ENCODE measurements at places on chromosomes 16 and 17.

- no peak for DNase-seq
These were observed at the start of gene CLDN9 for GRCh38 chr16:3012828-3013420. TSS of gene CLDN9 (plus strand) at chr16:3012923. CDS start at chr16:3013363, 440 bp downstream.

DNA sequence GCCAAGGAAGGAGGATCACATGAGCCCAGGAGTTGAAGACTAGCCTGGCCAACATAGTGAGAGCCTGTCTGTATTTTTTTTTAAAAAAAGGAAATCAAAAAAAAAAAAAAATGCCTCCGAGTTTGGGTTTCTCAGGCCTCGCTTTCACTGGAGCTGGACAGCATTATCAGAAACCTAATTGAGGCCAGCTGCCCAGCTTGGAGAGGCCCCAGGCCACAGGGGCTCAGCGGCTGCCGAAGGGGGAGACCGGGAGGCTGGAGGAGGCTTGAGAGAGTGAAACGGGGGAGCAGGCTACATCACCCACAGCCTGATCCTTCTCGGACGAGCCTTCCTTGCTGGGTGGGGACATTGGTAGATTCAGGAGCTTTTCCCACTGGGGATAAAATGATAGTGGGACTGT lies 5.1 kb downstream of the TTYH2 start:
- DNase-seq: no peak

- no peak for DNase-seq
These were observed 5.7 kb upstream of the TCAP start for GRCh38 chr17:39659279-39660010.

- no peak for DNase-seq
These were observed 8.0 kb downstream of the TMC6 start for GRCh38 chr17:78120537-78120936.

DNA sequence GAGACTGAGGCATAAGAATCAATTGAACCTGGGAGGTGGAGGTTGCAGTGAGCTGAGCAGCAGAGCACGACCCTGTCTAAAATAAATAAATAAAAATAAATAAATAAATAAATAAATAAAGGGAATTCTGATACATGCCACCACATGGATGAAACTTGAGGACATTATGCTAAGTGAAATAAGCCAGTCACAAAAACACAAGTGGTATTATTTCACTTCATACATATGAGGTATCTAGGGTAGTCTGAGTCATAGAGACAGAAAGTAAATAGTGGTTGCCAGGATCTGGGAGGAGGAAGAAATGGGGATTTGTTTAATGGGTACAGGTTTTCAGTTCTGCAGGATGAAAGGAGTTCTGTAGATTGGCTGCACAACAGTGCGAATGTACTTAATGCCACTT lies 16.3 kb downstream of the PIPOX start:
- no peak for DNase-seq

- no peak for DNase-seq
These were observed 191.8 kb downstream of the PARN start for GRCh38 chr16:14438256-14438655.

DNA sequence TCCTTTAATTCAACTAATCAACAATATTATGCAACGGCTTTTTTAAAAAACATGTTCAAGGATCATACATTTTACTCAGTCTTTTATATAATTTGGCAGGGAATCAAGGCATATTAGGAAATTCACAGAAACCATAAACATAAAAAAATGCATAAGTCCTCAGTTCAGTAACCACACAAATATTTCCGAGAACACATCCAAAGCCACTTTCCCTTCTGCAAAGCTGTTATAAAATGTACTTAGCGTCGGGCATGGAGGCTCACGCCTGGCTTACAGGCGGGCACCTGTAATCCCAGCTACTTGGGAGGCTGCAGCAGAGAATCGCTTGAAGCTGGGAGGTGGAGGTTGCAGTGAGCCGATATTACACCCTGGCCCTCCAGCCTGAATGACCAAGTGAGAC lies 9.7 kb upstream of the ZC3H7A start:
- DNase-seq: no peak

- peak; percentile 37 for DNase-seq
These were observed at the start of gene HOXB13 for GRCh38 chr17:48728232-48729231. TSS of gene HOXB13 (minus strand) at chr17:48728750. CDS start at chr17:48728593, 157 bp downstream.

- no peak for DNase-seq
These were observed 300.2 kb upstream of the N4BP1 start for GRCh38 chr16:48910214-48910613.

DNA sequence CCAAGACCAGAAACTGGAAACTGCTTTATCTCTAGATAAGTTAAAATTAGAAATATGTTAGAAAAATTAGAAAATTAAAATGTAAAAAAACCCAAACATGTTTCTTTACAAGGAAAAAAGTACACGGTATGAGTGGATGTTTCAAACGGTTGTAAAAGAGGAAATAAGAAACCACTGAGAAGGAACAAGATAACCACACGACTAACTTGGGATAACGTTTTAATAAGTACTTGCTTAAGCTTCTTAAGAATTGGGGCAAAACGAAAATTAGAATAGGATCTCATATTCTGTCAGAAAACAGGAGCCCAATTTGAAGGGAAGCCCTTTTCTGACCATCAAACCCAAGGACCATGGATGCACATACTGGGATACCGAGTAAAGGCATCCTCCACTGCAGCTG lies 31.0 kb downstream of the MBTPS1 start:
- DNase-seq: no peak

- DNase-seq: no peak
These were observed 17.5 kb downstream of the TMEM132E start for GRCh38 chr17:34596920-34597319.

- peak; percentile 97 for DNase-seq
These were observed 10.2 kb downstream of the PIP4K2B start for GRCh38 chr17:38789185-38789584.

GRCh38 chr16:79868841-79869240 lies 268.3 kb upstream of the MAF start:
- no peak for DNase-seq

DNA sequence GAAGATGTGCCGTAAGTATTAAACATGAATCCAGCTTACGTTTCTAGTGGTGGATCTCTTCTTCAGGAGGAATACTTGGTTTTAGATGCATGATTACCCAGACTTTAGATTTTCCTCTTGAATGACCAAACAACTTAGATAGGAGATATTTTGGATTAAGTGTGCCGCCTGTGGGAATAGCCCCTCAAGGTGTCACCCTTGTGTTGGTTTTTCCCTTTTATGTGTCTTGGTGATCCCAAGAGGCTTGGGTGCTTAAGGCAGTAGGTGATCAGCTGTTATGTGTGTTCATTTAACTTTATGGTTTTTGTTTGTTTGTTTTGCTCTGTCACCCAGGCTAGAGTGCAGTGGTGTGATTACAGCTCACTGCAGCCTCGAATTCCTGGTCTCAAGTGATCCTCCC lies 115.1 kb downstream of the PPM1E start:
- no peak for DNase-seq

DNA sequence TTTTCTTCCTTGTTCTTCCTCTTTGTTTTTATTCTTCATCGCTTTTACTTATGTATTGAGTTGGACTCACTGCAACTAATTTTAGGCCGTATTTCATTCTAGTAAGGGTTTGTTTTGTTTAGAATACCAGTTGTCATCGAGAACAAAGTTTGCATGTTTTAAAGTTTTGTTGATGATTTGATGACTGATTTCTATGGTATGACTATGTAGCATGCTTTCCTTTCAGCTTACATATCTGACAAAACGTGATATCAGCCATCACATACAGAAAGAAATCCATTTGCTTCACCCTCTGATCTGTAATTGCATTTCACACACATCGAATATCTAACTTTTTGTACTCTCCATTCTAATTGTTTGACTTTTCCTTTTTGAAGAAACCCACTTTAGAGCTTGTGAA lies 4.0 kb downstream of the PRKCA start:
- DNase-seq: no peak

DNA sequence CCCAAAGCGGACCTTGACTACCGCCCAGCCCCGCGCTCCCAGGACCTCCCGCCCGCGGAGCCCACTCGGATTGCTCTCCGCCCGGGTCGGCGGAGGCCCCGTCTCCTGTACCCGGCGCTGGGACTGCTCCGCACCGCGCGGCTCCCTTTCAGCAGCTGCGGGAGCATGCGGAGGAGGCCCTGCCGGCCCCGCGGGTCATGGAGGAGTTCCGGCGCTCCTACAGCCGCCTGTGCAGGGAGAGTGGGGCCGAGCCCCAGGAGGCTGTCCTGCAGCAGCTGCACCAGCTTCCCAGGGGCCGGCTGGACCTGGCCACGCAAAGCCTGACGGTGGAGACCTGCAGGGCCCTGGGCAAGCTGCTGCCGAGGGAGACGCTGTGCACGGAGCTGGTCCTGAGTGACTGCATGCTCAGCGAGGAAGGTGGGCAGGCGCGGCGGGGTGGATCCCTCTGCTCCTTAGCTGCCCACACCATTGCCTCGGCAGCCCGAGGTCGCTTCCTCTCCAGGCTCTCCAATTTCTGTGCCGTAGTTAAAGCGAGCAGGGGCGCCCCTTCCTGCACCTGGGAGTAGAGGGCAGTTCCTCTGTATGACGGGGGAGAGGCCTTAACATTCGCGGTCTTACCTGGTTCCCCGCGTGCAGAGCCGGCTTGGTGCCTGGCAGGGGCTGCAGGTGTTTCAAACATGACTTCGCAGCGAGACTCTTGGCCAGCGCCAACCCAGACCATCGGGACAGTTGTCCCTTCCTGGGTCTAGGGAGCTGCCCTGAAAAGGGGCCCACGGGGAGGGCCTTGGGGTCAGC lies 539 bp downstream of the LRRC45 start:
- no peak for DNase-seq

GRCh38 chr16:30985401-30986128 lies 558 bp downstream of the HSD3B7 start:
- no peak for DNase-seq

DNA sequence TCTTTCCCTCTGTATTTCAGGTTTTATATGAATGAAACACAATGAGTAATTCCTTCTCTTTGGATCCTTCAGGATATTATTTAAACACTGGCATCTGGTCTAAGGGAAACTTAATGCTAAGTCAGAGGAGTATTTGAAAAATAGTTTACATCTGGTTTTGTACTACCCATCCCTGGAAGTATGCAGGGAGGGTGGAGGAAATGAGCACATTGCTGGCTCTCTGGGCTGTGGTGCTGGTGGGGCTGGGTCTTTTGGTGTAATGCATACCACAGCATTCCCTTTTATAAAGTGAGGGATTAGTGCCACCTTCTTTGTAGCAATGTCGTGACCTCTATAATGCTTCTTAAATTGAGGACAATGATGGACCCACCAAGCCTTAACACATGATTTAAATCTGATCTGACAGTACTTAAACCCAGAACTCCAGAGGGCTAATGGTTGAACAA lies 105.5 kb upstream of the AXIN2 start:
- DNase-seq: no peak

GRCh38 chr17:34542700-34543336 lies 36.6 kb upstream of the TMEM132E start:
- DNase-seq: no peak

- DNase-seq: no peak
These were observed 606.0 kb upstream of the RBFOX1 start for GRCh38 chr16:6726621-6727020.

GRCh38 chr17:35981908-35982330 lies 622 bp upstream of the CCL16 start:
- DNase-seq: no peak

- no peak for DNase-seq
These were observed 97.1 kb downstream of the KCNJ2 start for GRCh38 chr17:70266394-70266793.

GRCh38 chr16:49640581-49640980 lies 215.3 kb downstream of the ZNF423 start:
- DNase-seq: no peak

DNA sequence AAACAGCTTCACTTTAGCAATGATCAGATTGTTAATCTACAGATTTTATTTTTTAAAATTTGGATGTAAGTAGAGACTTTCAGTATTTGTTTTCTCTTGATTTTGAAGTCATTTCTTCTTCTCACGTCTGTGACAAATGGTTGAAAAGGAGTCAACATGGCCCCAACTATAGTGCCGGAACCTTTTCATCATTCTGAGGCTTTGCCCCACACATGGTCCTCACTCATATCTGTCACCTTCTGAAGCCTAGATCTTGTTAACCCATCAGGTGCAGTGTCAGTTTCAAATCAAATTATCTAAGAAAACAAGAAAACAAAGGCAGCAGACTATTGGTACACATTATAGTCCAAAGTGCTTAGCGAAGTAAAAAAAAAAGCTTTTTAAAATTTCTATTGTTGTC lies 124.1 kb downstream of the TRIM37 start:
- DNase-seq: no peak

DNA sequence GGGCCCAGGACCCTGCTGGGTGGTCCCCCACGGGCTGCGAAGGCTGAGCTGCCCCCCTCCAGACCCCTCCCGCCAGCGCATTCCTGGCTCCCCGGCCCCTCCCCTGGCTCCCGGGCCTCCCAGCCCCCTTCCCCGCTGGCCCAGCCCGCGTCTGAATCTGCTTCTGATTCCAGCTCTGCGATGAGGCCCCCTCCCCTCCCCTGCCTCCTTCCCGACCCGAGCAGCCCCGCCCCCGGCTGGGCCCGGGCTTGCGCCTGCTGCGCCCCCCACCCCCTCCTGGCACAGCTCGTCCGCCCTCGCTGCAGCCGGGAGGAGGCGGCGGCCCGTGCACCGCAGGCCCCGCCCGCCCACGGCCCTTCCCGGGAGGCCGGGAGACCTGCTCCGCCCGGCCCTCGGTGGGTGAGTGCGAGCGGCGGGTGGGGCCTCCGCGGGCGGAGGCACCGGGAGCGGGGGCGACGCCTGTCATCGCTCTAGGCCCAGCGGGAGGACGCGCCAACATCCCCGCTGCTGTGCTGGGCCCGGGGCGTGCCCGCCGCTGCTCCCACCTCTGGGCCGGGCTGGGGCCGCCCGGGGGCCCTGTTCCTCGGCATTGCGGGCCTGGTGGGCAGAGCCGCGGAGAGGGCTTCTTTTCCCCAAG lies at the start of gene NTN3:
NTN3 (plus strand) TSS at position 282 of the 637 bp plus-strand sequence. CDS start 405 bp downstream, outside the sequence.
- peak; percentile 84 for DNase-seq

- no peak for DNase-seq
These were observed 23.7 kb downstream of the COX11 start for GRCh38 chr17:54944796-54945195.

DNA sequence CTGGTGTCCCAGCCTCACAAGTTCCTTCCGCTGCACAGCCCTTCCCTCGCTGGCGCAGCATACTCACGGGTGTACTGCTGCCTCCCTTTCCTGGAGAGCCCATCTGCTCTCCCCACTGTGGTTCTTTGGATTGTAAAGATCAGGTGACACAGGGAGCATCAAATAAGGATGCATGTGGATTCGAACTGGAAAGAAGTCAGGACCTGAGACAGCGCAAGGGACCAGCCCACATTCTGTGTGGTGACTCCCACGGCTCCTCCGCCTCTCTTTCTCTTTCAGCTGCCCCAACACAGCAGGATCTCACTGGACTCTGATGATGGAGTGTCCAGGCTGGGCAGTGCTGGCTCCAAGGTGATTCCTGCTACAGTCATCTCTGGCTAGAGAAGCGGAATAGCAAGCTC lies 8.1 kb downstream of the LDAF1 start:
- DNase-seq: no peak

- DNase-seq: no peak
These were observed 46.9 kb downstream of the ZFHX3 start for GRCh38 chr16:73000907-73001521.

All from SK-N-DZ (cell line).